ENCODE measurements at places on chromosomes 4 and X.
A peak's percentile ranks its signal among the peaks of the same experiment; 100 is the strongest.

GRCh38 chrX:39158801-39159657 is 357.8 kb downstream of the MID1IP1 start:
- DNase-seq, result no peak

GRCh38 chrX:2627272-2627867 is 63.7 kb upstream of the CD99 start:
- no peak for DNase-seq

DNA sequence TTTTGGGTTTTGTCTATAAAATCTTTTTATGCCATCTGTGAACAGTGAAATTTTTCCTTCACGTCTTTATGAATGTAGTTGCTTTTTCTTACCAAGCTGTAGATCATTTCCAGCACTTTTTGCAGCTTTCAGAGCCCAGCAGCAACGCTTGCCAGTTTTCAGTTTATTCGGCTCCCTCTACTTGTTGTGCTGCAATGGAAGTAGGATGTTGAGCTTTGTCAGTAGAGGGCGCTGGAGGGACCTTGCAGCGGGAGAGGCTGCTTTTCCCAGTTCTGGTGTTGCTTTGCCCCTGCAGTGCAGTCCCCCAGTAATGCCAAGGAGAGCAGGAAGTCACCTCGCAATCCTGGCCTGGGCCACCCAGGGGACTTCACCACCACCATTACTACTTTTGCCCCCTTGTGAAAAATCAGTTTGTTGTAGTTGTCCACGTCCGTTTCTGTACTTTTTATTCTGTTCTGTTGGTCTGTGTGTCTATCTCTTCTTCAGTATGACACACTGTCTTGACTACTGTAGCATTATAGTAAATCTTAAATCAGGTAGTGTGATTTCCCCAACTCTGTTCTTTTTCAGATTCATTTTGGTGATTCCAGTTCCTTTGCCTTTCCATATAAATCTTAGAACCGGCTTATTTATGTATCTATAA is 21.8 kb downstream of the CMC4 start:
- peak; percentile 12 for DNase-seq

GRCh38 chr4:111494971-111495370 is 650.3 kb upstream of the FAM241A start:
- no peak for DNase-seq

DNA sequence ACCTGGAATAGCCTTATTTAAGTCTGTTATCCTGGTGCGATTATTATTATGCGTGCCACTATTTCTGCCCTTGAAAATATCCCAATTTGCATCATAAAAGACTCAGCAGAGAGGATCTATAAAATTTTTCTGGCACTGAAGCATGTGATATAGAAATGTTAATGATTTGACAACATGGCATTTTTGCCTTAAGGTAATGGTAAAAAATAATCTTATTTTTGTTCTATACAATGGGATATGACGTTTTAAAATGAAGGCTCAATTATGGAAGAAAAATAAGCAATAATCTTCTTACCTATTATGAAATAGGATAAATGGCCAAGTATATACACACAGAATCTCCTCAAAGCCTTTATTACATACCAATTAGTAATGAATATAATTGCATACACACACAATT is 113.5 kb downstream of the PDGFC start:
- no peak for DNase-seq

GRCh38 chr4:82851885-82852750 is 38.8 kb downstream of the SEC31A start:
- no peak for DNase-seq

All from MG63 (cell line).